Esophagus muscularis mucosa (tissue), 4 donors: ENCODE measurements at places on chromosomes 12 and 14. TPM values are rescaled to one million over a fixed set of nuclear protein-coding genes. Genes with fewer than 3 reads are reported as not detected.

MMP14 gene
- total RNA-seq = 107 TPM

LRTM2 gene
- not detected for total RNA-seq

CLEC12A gene
- total RNA-seq = 0.26 TPM

RNF212B gene
- total RNA-seq = not detected

OAS1 gene
- 10.1 TPM for total RNA-seq

GRCh38 chr14:59435987-59436386, 29.2 kb downstream of the GPR135 start:
- no peaks in the 10 kb centered on the region for H3K36me3 ChIP-seq
- H3K4me3 ChIP-seq = no peak overlapping the region
- no peak overlapping the region for H3K27ac ChIP-seq
- no peak for DNase-seq

GRCh38 chr12:5264006-5264405, 167.9 kb upstream of the NTF3 start:
- DNase-seq = no peak
- H3K36me3 ChIP-seq = no peaks in the 10 kb centered on the region
